A549 treated with CpdA at 1 μM for 4 hours (cell line): ENCODE measurements at places on chromosomes 3 and 15. TPM values are rescaled to one million over a fixed set of nuclear protein-coding genes. Genes with fewer than 3 reads are reported as not detected.

FILIP1L gene
- total RNA-seq, result 0.06 to 0.45 TPM (median 0.07 TPM) in 5 replicates

ZMYND10 gene
- total RNA-seq, result 0.36 to 1.3 TPM (median 0.91 TPM) in 5 replicates

ALPK3 gene
- 0.03 to 0.21 TPM (median 0.10 TPM) in 5 replicates for total RNA-seq

ZDHHC23 gene
- total RNA-seq, result 3.3 to 3.6 TPM (median 3.5 TPM) in 5 replicates

CIAO2A gene
- 112 to 196 TPM (median 121 TPM) in 5 replicates for total RNA-seq

CDC25A gene
- 9.1 to 11.3 TPM (median 9.8 TPM) in 5 replicates for total RNA-seq

C3orf20 gene
- not detected in 5 replicates for total RNA-seq

TRIM59 gene
- total RNA-seq, result 8.9 to 10.8 TPM (median 9.3 TPM) in 5 replicates

FSIP1 gene
- 0.47 to 1.1 TPM (median 0.65 TPM) in 5 replicates for total RNA-seq

PARP15 gene
- total RNA-seq, result not detected in 5 replicates
